NCI-H2081 treated with DMSO at 0.1 percent for 48 hours (cell line): ENCODE measurements at places on chromosomes 7 and 10.

GRCh38 chr7:130595986-130596385, 72.6 kb downstream of the COPG2 start:
- DNase-seq, result no peak

GRCh38 chr10:35546824-35547225, 58.3 kb upstream of the GJD4 start:
- DNase-seq, result no peak

DNA sequence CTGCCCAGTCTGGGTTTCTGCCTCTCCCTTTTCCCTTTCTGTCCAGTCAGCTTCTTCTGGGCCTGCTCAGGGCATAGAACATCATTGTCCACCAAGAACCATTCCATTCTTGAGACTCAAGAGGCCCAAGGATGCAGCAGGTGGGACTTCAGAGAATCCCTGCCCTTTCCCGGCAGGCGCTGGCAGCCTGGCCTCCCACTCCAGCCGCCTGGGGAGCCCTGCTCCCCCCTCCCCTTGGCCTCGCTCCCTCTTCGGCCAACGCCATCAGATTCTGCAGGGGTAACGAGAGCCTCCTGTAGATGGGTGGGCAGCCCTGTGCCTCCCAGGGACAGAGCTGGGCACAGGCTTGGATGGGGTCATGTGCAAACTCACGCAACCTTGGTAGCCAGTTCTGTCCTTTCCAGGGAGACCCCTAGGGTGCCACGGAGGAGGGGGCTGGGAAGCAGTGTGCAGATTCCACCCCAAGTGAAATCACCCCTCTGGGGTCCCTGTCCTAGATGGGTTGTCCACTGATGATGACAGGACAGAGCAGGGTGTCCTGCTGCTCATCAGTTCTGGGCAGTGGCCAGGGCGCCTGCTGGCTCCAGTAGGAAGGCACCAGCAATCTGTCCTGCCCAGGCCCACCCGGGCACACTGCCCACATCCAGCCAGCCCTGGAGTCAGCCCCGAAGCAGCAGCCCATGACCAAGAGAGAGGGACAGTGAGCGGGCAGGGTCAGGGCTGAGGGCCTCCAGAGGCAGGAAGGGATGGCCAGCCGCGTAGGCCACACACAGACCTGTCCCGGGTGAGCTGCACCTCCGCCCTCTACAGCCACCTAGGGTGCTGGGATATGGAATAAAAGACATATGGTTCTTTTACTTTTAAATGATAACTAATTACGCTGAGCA, 47.7 kb downstream of the RASGEF1A start:
- no peak for DNase-seq

DNA sequence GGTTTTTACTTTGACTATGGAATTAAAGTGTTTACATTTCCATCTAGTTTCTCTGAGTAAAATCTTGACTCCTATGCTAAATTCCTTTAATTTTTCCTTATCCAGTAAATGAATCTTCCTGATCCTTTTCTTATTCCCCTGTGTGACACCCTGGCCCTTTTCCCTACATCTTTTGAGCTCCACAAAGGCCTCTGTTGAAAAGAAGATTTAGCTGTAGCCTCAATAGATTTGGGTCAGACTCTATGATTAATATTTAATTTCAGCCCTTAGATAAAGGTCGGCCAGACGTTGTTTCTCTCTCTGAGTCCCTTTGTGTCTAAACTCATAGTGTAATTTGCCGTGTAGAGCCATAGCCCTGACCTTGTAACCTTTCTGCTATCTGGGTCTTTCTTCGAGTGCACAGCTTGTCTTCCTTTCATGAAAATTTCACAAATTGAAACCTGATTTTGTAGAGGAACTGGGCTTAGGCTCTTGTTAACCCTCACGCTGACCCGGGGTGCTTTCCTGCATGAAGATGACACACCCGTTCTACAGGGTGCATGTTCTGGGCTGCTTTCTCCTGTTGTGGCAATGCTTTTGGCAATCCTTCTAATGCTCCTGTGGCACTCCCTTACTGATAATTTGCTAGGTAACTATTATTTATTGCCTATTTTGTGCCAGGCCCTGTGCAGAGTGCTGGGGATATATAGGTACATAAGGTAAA, 21.2 kb downstream of the LSMEM1 start:
- no peak for DNase-seq
